ENCODE measurements at places on chromosomes 12 and 14.

DNA sequence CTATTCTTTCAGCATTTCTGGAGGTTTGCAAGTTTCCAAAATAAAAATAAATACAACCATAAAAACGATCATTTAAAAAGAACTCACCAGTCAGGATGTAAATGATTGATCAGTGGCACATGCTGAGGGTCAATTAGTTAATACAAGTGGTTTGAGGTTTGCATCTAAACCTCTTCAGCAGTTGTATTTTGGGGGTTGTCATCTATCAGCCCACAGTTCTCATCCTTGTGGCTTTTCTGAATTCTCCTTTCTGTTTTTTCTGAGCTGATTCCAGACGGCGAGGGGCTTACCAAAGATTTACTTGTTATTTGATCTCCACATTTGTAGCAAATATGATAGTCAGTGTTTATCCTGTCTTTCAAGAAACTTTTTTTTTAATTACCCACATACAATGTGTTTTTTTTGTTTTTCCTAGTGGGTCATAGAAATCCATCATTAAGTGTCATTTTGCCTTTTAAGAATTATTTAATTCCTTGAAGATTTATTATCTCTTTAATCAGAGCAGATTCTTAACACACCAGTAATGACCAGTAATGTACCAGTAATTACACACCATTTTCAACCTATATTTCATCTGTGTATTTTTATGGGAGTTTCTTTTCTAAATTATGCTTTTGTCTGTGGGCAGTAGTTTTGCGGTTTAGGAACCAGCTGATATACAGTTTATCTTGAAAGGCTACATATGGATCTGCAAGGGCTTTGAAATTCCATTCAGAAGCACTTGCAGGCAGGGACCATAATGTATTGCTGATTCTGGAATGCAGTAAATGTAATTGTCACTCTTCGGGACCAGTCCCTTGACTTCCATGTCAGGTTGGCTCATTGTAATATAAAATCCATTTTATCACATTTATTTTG lies 56.3 kb upstream of the DAAM1 start:
- DNase-seq: no peak

GRCh38 chr12:38374751-38375150 lies 58.2 kb downstream of the ALG10B start:
- no peak for DNase-seq

DNA sequence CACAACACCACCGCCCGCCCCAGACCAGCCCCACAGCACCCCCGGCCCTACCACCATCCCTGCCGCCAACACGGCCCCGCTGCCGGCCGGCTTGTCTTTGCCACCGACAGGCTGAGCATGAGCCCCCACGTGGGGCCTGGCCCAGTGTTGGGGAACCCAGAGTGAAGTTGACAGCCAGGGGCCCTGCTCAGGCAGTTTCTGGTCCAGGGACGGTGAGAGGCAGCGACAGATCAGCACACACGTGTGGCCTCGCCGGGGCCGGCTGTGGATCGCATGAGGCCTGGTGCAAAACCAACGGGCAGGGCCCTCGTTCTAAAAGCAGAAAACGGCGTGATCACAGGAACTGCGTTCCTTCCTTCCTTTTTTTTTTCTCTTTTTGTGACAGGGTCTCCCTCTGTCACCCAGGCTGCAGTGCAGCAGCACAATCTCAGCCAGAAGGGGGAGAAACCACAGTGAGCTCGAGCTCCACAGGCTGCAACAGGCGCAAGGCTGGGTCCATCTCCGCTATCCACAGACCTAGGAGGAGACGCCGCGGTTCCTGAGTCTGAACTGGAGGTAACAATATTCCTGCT lies 50.5 kb upstream of the FBRSL1 start:
- no peak for DNase-seq

DNA sequence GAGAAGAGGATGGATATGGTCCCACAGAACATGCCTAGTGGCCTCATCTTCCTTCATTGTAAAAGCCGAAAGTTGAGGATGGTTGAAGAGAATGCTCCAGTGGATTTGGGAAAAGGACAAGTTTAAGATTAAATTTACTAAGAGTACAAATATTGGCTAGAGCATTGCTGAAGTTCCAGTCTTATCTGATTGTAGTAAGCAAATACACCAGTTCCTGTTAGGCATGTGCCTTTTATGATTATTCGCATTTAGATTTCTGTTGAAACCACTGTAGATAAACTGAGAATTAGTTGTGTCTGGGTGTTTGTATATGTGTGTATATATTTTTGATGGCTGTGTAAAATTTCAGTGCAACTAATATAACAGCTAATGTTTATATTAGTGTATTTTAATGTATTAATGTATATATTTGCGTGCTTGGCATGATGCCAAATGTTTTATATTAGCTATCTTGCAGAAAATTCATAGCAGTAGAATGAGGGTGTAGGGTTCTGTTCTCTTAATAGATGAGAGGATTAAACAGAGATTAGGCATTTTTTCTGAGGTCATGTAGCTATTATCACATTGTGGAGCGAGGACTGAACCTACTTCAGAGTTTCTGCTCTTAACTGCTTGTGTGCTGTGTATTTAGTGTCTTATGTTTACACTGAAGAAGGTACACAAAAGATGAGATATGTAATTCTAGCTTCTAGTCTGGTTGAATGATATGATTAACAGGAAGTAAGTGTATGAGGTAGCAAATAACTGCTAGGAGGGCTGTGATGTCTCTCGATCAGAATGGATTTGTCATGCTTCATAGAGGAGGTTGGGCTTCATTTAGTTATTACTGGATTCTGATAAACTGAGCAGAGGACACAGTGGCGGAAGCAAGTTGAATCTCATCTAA lies 21.1 kb downstream of the FKBP3 start:
- no peak for DNase-seq

- DNase-seq: no peak
Observed at GRCh38 chr12:89418228-89418910, 66.1 kb upstream of the DUSP6 start.

GRCh38 chr12:72346363-72346944 lies 74.3 kb downstream of the TRHDE start:
- peak; percentile 19 for DNase-seq

Measured in GM03348 (cell line).